ENCODE measurements at places on chromosomes 2 and 18.
A peak's percentile ranks its signal among the peaks of the same experiment; 100 is the strongest.

DNA sequence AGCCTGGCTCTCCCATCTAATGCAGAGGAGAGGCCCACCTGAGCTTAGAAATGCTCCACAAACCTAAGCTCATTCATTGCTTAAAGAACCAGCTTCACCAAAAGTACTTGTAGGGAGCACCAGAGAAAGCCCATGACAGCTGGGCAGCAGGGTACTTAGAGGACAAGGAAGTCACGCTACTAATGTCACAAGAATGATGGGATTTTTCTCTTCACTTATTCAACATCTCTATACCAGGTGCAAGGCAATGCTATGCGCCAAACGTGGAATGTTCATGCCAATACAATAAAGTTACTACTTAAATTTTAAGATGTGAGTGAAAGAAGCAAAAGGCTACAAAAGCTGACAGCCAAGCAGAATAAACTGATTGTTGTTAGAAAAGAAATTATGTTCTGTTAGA lies 36.0 kb downstream of the LONRF2 start:
- DNase-seq, result no peak

- DNase-seq, result no peak
Observed at GRCh38 chr2:15643791-15644585, 52.3 kb downstream of the DDX1 start.

- DNase-seq, result no peak
Observed at GRCh38 chr2:9745153-9745899, 97.9 kb upstream of the TAF1B start.

DNA sequence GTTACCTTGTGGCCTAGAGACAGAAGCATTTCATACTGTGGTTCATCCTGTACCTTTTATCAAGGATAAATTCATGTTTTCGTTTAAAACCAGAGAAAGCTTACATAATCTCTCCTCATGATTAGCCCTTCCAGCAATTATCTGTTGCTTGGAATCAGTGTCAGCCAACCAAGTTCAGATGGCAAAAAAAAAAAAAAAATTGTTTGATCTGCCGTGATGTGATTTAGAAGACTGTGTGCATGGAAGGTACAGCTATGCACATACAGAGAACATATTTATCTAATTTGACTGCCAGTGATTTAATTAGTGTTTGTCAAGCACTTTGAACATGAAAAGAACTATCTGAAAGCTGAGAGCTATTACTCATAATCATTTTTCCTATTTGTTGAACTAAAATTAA lies 180.9 kb downstream of the ZEB2 start:
- DNase-seq, result no peak

GRCh38 chr2:63047321-63048279 lies 3.0 kb upstream of the OTX1 start:
- DNase-seq, result peak; percentile 15

GRCh38 chr2:62958206-62958605 lies 92.4 kb upstream of the OTX1 start:
- DNase-seq, result no peak

GRCh38 chr2:232567721-232568120 lies 17.2 kb downstream of the EIF4E2 start:
- DNase-seq, result no peak

DNA sequence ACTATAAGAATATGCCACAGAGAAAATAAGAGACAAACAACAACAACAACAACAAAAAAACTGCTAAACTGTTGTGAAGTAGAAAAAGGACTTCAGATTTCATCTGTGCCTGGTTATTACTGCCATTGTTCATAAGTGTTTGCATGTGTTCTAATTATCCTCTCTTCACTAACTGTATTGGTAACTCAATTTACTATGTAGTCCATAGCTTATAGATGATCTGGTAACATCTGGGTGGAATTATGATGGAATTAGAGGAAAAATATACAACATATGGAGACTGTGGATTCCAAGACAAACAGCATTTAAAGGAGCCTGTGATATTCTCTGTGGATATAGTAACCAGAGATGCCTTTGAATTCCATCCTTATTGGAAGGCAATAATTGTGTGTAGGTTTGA lies 1891.5 kb upstream of the PIK3C3 start:
- DNase-seq, result no peak

DNA sequence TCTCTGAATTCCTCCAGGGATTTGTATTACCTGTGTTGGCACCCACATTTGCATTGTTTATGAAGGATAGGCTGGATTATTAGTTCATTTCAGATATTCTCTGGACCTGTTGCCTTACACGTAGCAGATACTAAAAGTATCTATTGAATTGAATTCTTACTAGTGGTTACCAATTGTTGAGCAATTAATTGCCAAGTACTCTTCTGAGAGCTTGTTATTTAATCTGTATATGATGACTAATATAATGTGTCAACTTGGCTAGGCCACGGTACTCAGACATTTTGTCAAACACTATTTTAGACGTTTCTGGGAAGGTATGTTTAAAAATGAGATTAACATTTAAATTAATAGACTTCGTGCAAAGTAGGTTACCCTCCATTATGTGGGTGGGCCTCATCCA lies 2.5 kb upstream of the SPP2 start:
- DNase-seq, result no peak

DNA sequence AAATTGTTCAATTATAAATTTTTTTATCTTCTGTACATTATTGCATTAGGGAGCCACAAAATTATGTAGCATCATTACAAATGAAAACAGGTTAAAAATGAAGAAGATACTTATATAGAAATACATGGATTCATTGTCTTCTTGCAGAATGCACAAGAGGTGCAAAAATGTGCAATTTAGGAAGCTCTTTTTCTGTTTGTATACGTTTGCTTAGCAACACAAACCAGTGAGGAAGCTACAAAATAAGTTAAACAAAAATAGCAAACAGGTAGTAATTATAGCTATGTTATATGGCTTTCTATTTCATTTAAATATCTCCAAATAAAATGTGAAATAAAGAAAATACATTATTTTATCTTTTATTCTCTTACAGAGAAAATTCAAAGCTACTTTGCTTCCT lies 177.6 kb upstream of the SESTD1 start:
- no peak for DNase-seq

DNA sequence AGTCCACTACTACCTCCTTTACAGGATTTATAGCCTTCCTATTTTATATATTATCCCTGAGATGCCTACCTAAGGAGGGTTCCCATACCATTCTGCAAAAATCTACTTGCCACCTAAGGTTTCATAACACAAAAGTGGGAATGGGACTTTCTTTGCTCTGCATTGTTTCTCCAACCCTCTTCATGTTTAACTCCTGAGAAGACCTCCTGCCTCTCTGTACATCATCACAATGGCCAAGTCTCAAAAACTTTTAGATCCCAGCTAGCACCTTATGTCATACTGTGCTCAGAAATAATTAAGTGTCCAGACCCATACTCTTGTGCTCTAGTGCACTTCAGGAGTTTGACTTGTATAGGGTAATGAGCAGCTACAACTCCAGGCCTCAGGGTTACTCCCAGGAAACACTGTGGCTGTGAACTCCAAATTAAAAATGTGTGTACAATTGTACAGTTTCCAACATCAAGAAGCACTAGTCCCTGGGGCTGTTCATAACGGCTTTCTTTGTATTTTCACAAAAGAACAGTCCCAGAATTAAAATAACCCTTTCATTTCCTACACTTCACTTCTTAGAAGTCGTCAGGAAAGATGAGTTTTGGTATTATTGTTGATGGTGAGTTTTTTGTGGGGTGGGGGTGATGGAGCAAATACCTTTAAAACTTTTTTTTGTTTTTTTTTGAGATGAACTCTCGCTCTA lies 39.4 kb downstream of the METAP1D start:
- DNase-seq, result no peak

- DNase-seq, result no peak
Observed at GRCh38 chr18:22349317-22349898, 68.3 kb downstream of the CTAGE1 start.

GRCh38 chr2:1611886-1612285 lies 132.4 kb downstream of the PXDN start:
- no peak for DNase-seq

- DNase-seq, result peak; percentile 15
Observed at GRCh38 chr18:31555971-31556747, 35.5 kb upstream of the TTR start.

GRCh38 chr18:75072672-75073371 lies 136.1 kb downstream of the PTGR3 start:
- DNase-seq, result no peak

GRCh38 chr2:66189553-66189952 lies 245.4 kb upstream of the MEIS1 start:
- DNase-seq, result no peak

DNA sequence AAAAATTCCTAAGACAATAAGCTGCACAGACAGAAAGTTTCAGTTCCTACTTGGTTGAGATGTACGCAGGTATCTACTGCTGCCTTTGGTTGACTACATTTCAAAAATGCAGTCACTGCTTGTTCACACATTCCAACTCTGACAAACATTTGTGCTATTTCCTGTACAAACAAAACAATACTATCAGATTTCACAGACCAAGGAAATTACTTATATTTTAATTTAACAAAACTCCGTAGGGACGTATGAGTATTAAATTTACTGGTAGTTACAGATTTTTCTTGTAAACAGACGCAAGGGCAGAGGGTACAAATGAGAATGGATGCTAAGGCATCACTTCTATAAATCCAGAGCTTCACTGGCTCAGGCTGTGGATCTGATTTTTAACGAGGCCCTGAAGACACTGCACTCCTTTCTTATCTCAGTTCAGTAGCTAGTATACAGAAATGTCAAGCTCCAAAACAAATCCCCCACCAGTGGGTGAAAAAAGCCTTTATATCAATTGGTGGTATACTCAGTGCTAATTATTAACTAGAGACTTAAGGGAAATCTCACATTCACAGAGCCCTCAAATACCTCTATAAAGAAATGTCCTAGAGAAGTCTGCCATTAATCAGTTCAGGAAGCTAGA lies 31.7 kb upstream of the TTC32 start:
- DNase-seq, result no peak

GRCh38 chr2:143564419-143564818 lies 435.2 kb downstream of the ARHGAP15 start:
- no peak for DNase-seq

- no peak for DNase-seq
Observed at GRCh38 chr18:68569936-68570335, 145.0 kb downstream of the TMX3 start.

DNA sequence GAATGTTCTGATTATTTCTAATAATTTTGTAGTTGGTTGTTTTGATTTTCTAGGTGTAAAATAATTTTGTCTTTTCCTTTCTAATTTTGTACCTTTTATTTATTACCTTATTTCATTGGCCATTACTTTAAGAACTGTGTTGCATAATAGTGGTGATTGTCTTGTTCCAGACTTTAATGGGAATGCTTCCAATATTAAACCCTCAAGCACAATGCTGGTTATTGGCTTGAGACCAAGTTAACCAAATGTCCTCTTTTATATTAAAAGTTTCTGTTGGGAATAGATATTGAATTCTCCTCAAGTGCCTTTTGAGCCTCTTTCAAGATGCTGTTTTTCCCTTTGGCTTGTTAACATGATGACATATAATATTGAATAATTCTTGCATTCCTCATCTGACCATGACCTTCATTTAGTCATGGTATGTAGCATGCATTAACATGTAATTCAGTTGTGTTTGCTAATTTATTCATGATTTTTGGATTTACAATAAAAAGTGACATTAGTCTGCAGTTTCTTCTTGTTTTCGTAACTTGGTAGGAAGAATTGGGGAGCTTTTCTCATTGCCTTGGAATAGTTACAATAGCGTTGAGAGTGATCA lies 141.7 kb downstream of the DIS3L2 start:
- no peak for DNase-seq

GRCh38 chr2:122707224-122707824 lies 951.9 kb downstream of the TSN start:
- no peak for DNase-seq

GRCh38 chr2:2892892-2893291 lies 484.7 kb downstream of the EIPR1 start:
- no peak for DNase-seq

GRCh38 chr2:5740817-5741216 lies 48.6 kb downstream of the SOX11 start:
- no peak for DNase-seq

DNA sequence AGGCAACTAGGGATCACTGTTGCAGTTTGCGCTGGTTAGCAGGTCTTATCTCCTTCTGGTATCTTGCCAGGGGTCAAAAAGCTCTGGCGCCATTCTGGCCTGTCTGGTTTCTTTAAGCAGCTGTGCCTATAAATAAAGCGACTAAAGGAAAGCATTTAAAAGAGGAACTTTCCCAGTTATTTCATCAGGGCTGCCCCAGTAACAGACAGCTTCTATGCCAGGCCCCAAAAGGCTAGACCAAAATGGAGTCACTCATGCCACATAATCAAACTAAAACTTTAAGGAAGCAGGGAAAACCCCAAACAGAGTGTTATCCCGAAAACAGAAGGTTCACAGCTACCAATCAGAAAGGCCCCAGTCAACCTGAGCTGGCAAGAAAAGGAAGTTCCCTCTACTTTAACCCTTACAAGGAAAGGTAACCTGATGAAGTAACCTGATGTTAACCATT lies 41.2 kb upstream of the HNRNPA3 start:
- no peak for DNase-seq

DNA sequence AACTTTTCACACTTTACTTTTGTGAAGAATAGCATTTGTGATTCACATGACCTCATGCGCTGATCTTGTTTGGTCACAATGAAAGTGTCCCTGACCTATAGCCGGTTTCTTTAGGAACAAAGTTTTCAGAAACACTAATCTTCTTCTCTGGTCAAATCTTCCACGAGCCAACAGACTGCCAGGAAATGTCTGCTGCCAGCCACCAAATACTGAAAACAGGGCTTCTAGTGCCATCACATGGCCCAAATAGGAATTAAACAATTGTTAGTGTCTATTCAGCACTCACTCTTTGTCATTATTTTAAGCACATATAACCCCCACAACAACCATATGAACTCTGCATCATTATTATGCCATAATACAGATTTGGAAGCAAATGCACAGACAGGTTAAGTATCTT lies 286.5 kb upstream of the SYT4 start:
- no peak for DNase-seq

- DNase-seq, result no peak
Observed at GRCh38 chr2:128488434-128488833, 169.8 kb upstream of the HS6ST1 start.

Measured in activated CD8-positive, alpha-beta memory T cell treated with anti-CD3 and anti-CD28 coated beads, Interleukin-2, amount 50 U/mL, for 4 hours (primary cell).